ENCODE measurements at places on chromosomes 5 and 9. TPM values are rescaled to one million over a fixed set of nuclear protein-coding genes. Genes with fewer than 3 reads are reported as not detected.

SMIM3 gene
- 0.22 TPM for total RNA-seq

DNA sequence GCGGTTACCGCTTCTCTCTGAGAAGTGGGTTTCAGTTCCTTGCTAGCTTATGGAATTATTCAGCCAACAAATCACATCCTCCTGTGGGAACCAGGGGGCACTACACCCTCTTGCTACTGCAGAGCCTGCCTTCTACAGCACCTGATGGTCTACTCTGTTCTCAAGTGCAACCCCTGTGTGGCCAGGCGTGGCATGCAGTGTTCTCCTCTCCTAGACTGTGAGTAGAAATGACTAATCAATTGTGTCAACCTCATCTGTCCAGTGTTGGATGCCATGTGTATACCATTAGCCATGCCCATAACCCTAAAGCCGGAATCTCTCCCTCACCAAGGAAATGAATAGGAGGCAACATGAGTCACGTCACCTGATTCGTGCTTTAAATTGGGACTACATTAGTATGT, 117.2 kb upstream of the LIFR start:
- DNase-seq: no peak

- no peak for DNase-seq
These were observed 22.5 kb downstream of the NEK6 start for GRCh38 chr9:124280176-124280691.

GRCh38 chr5:170226661-170227060, 6.1 kb upstream of the C5orf58 start:
- DNase-seq: no peak

PPP3R2 gene
- not detected for total RNA-seq

- DNase-seq: no peak
These were observed 112.5 kb downstream of the CTNND2 start for GRCh38 chr5:11791792-11792191.

ORM2 gene
- total RNA-seq: not detected

DNA sequence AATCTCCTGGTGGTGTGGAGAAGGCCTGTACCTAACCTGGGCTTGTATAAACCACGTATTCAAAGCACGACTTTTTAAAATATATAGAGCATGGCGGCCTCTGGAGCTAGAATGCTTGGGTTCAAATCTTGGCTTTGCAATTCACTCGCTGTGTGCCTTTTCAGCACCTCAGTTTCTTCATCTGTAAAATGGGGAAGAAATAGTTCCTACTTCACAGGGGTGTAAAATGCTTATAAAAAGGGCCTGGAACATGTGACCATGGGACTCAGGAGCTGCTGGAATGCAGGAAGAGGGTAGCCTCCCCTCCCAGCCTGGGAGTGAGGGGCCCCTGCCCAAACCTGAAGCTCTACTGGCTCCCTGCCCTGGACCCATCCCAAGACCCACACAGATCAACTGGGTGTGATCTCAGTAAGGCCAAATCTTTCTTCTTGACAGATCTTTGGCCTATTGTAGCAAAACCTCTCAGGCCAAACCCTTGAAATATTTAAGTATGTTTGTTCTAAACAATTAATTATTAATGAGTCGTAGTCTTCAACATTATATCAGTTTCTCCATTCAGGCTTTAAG, 269.0 kb downstream of the ZSWIM6 start:
- DNase-seq: no peak

DNA sequence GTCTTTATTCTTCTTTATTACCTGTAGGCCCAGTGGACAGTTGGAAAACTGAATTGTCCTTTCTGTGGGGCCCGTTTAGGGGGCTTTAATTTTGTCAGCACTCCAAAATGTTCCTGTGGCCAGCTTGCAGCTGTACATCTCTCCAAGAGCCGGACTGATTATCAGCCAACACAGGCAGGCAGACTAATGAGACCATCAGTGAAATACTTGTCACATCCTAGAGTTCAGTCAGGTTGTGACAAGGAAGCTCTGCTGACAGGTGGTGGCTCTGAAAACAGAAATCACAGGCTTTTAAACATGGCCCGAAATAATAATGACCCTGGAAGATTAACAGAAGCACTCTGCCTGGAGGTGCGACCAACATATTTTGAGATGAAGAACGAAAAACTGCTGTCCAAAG, 47.9 kb downstream of the RNF180 start:
- no peak for DNase-seq

ARL10 gene
- total RNA-seq: 14.3 TPM

SHISAL2B gene
- total RNA-seq: not detected

- no peak for DNase-seq
These were observed 56.5 kb downstream of the AMBP start for GRCh38 chr9:114021578-114021977.

- no peak for DNase-seq
These were observed 369.5 kb downstream of the PRELID2 start for GRCh38 chr5:145465474-145466263.

GRCh38 chr5:132370181-132370970, 866 bp downstream of the SLC22A5 start:
- no peak for DNase-seq

SPATA31A3 gene
- total RNA-seq: not detected

DNA sequence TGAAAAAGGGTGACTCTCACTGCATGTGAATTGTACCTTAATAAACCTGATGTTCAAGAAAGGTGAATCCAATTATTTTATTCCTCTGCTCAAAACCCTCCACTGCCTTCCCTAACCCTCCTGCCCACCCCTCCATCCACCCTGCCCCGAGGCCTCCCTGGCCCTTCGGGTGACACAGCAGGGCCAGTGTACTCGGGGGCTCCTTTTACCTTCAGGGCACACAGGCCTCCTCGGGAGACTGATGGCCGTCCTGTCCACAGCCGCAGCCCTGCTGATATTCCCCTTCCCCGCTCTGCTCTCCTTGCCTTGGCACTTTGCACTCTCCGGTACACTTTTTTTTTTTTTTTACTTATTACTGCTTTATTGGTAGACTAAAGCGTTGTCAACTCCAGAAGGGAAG, 234.0 kb downstream of the CACNA1B start:
- DNase-seq: no peak

- DNase-seq: no peak
These were observed 53.8 kb downstream of the SHB start for GRCh38 chr9:38015266-38015665.

DNA sequence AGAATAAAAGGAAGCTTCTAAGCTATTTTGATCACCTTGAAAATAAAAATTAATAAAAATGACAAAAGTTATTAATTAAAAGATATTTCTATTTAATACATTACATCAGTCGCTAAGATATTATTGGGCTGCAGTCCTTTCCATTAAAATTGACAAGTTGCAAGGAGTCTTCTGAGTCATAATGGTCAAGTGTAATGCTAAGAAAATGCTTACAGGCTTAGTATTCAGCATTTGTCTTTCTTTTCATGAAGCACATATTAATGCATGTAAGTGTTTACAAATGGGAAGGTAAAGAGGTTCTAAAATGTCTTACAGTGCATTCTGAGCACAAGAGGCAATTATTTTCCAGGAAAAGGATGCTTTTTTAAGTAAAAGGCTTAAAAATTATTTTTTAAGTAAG, 17.3 kb downstream of the SPINK9 start:
- DNase-seq: no peak

GRCh38 chr9:108270051-108270450, 585.7 kb downstream of the ACTL7B start:
- DNase-seq: no peak

KCNIP1 gene
- total RNA-seq: not detected

DNA sequence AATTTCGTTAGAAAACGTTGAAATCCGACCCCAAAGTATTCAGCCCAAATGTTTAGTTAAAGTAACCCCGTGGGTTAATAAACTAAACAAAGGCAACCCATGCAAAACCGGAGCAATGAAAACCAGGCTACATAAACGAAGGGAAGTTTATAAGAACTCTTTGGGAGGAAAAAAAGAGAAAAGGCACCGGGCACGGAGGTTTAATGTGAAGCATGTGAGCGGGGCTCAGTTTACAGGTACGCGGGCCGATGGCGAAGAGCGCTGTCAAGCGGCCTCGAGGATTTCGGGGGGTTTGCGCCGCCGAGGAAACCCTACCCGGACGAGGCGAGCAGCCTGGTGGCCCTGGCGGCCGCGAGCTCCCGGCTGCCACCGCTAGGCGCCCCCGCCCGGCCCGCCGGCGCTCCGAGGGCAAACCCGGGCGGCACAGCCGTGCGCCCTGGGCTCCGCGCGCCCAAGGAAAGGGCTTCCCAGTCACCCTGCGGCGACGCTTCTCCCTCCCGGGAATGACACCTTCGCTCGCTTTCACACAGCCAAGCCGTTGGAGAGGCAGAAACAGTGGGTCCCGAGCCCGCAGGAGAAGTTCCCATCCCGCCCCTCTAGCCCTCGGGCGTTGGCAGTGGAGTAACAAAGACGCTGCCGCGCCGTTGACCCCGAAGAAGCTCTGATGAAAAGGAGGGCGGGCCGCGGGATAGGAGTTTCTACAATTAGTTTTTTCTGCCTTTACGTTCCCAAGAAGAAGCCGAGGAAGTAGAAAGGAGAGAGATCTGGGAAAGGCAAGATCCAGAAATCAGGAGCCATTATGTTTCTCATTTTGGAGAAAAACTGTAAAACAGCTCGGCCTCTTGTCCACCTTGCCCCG, 126.0 kb downstream of the TMEM174 start:
- no peak for DNase-seq

FOXD4L4 gene
- total RNA-seq: 0.29 TPM

- no peak for DNase-seq
These were observed 4.5 kb downstream of the OCLN start for GRCh38 chr5:69497006-69497520.

DNA sequence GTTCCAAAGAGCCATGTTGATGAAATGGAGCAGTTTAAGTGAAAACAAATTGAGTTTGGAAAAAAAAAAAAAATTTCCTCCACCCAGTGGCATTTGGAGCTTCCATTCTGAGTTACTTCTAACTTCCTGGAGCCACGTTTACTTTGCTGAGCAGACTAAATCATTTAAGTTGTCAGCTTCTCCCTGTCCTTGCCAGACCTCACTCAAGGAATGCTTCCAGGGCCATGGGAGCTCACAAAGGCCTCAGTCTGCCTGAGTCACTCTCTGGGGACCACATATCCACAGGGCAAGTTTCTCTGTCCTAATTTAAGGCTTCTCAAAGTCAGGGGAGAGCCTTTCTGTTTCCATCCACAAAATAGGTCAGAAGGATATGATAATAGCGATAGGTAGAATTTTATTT, 210.3 kb upstream of the TNC start:
- no peak for DNase-seq

CETN3 gene
- 19.1 TPM for total RNA-seq

DNA sequence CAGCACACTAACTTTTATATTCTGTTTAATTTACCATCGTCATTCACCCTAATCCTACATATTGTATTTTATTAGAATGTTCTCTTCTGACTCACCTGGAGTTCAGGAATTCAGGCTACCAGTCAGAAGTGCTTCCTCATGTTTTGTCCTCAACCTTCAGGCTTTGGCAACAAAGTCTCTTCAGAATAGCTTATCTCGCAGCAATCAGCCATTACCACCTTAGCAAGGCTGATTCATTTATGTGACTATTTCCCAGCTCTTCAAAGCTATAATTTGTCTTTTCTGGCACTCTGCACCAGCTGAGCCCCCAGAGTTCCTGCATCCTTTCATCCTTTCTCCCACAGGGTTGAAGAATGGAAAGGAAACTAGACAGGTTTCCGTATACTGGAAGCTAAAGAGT, 365.5 kb upstream of the CDH18 start:
- no peak for DNase-seq

DNA sequence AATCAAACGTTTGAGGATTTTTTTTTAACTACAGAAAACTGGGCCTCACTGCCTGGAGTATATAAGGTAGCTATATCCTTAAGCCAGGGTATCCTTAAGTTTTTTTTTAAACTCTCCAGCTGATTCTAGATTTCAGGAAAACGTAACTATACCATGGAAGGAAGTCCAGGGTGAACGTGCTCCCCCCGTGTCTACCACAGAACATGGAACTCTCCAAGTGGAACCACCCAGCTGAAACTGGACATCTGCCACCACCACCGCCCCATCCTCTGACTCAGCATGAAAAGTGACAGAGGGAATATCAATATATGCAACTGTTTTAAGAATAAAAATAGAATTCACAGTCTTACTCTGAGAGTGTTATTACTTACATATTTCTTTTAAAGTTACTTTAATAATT, 61.3 kb downstream of the DROSHA start:
- DNase-seq: no peak

Measured in activated B cell treated with CpG ODN at 0.5 μM for 24 hours (primary cell).